ENCODE measurements at places on chromosomes 2 and 18.

- no peak for DNase-seq
Measured at GRCh38 chr2:48934807-48935206, 179.3 kb upstream of the LHCGR start.

GRCh38 chr18:52070291-52070756 is 269.7 kb upstream of the DCC start:
- DNase-seq, result no peak

GRCh38 chr2:125364192-125364983 is 1291.6 kb upstream of the GYPC start:
- no peak for DNase-seq

DNA sequence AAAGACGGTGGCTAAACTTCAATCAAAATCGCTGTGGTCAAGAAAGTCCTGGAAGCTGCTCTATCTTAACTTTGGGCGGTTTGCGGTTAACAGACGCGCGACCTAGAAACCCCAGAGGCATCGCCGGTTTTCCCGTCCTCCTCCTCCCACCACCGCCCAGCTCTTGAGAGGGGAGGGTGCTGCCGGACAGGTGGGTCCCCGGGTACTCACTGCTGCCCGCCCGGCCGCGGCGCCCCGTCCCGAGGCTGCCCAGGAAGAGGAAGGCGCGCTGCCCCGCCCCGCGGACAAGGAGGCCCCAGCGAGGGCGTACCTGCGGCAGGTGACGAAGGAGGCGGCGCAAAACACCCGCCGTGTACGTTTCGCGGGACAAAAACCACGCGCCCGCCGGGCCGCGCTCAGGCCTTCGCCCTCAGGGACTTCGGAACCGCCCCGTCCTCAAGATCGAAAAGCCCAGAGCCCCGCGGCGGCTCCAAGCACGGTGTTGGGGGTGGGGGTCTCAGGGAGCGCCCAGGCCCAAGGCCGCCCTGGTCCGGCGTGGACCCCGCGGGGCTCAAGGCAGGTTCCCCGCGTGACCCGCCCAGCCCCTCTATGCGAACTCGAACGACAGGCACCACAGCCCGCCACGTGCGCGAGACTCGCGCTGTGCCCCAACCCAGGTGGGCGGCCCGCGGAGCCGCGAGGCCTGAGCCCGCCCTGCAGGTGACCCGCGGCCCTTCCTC is at the start of gene SH3YL1:
TSS of gene SH3YL1 (minus strand) at position 259 of the 719 bp plus-strand sequence. CDS start at position 211, 48 bp downstream.
- peak; percentile 62 for DNase-seq

DNA sequence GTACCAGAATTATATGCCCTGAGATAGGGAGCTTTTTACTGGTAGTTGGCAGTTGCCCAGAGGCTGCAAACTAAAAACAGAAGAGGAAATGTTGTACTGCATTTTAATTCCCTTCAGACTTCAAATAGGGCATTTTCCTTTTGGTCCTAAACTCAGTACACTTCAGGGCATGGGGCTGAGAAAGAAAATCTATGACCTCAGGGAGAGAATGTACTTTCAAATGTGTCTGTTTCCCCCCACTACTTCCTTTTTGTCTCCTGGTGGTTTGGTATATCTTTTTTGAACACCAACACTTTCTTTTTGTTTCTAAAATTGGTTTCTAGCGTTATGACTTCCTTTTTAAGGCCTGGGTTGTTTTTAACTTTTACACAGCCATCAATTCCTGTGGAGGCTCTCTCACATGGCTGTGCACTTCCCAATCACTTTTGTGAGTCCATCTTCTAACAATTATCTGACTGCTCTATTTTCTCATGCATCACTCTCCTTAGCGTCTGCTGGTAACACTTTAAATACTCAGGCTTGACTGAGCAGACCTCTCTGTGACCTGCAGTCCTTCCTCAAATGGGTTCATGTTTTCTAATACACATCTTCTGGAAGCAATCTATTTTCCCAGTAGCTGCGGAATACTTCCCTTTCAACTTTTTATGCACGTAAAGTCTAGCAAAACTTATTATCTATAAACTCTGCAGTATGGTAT is 596.0 kb downstream of the LRP1B start:
- DNase-seq, result no peak

DNA sequence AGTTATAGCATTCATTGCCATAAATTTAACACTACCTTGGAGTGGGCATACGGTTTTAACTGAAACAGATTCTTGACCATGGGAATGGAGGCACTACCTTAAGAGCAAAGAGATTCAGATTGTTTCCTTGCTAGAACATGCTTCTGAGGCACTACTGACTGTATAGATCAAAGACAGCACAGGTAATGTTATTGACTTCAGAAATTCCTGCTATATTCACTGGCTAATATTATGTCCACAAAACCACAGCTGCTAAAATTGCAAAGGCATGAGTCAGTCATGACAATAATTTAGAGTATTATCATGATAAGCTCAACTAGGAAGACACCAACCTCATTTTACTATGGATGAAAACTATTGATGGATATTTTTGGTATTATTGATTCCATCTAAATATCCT is 39.4 kb downstream of the SLC8A1 start:
- no peak for DNase-seq

DNA sequence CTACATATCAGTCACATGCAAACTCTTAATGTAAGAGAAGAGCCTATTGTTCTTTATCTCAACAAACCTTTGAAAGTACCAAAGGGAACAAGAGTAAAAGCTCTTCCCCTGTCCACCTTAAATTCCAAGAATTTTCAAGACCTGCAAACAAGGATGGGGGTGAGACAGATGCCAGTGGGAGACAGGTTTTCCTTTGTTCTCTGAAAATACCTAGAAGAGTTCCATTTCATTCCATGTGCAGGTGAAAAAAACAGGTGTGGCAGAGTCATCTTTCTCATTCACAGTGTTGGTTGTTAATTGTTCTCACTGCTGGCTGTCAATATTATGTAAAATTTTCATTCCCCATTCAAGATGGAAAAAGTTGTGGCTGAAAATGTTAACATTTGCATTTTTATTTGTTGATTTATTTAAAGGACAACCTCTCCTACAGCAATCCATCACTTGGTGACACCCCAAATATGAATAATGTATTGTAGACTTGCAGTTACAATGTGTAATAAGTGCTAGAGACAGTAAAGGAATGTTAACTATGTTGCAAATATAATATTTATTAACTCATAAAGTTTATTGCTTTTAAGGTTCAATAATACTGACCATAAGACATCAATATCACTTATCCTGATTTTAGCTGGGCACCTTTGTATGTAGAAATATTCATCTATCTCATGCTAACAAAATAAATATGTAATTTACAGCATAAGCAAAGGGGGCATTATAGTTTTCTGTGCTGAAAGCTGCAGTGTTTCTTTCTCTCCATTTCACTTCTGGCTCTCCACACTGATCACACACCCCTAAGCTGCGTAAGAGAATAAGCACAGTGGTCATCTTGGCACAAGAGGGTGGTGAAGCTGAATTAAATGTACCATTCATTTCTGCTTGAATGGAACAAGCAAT is 347.0 kb downstream of the KIAA1328 start:
- DNase-seq, result no peak

DNA sequence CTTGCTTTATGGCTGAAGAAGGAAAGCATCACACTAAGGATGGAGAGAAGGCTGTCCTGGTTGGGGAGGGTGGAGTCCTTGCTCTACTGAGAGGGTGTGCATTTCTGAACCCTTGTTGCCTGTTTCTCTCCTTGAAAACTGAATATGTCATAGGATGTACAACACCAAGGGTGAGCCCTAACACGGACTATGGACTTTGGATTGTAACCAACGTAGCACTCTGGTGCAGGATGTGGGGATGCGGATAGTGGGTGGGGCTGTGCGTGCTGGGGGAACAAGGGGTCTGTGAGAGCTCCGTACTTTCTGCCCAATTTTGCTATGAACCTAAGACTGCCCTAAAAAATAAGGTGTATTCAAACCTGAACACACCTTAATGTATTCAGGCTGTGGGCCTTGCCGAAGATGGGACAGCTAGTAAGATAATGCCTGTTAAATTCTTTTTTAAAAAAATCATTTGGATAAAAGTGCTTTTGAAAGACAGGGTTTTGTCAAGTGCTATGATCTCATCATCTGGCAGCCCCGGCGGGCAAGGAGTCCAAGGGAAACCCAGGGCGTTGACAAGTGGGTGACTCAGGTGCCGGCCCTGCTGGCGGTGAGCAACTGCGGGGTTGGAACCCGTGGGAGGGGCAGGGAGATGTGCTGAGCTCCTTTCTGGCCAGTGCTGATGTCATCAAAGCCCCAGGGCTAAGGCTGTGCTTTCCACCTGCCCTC is 54.0 kb downstream of the GATA6 start:
- DNase-seq, result peak; percentile 54

DNA sequence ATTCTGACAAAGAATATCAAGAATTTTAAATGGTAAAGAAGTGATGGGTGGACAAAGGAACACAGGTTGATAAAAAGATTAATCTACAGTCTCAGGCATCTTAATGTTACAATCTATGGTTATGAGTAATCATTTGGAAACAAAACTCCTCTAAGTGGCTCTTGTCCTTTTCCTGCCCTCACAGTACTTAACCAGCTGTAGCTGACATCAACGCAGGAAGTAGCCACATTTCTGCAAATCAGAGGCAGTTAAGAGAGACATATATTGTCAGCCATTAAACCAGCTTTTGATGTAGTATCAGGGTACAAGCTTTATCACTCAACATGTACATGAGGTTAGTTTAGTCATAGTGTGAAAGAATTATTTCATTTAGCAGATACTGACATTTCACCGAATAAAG is 244.6 kb downstream of the NR4A2 start:
- DNase-seq, result no peak

DNA sequence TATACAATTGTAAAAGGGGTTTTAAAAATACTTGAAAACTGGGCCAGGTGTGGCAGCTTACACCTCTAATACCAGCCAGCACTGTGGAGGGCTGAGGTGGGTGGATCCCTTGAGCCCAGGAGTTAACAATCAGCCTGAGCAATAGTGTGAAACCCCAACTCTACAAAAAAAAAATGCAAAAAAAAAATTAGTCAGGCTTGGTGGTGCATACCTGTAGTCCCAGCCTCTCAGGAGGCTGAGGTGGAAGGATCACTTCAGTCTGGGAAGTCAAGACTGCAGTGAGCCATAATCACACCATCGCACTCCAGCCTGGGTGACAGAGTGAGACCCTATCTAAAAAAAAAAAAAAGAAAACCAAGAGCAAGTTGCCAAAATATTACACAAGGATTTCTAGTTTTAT is 182.7 kb downstream of the UBE2E3 start:
- DNase-seq, result no peak

DNA sequence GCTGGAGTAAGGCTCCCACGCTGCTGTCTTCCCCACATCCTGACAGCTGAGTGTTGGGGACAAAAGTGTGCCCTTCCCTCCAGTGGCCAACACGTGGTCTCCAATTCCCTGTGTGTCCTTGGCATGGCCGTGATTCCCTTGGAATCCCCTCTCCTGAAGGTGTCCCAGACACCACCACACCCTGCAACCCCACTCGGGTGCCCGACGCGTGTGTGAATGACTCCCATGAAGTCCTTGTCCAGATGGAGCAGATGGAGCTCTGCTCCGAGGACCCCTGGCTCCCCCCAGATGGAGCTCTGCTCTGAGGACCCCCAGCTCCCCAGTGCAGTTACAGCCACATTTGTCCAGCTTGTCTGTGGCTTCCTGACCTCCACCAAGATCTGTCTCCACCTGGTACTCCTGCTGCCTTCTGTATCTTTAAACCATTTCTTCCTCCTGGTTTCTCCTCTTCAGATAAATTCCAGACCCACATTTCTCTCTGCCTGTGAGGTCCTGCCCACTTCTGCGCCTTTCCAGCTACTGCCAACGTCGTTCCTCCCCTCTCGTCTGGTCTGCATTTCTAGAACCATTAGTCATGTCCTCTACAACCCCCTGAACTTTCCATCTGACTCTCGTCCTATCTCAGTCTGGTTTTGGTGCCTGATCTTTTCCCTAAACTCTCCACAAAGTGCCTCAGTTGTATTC is 86.8 kb upstream of the PXDN start:
- no peak for DNase-seq

- DNase-seq, result no peak
Measured at GRCh38 chr2:39593439-39594393, 72.0 kb upstream of the TMEM178A start.

- no peak for DNase-seq
Measured at GRCh38 chr2:216015722-216016464, 2.5 kb upstream of the MREG start.

DNA sequence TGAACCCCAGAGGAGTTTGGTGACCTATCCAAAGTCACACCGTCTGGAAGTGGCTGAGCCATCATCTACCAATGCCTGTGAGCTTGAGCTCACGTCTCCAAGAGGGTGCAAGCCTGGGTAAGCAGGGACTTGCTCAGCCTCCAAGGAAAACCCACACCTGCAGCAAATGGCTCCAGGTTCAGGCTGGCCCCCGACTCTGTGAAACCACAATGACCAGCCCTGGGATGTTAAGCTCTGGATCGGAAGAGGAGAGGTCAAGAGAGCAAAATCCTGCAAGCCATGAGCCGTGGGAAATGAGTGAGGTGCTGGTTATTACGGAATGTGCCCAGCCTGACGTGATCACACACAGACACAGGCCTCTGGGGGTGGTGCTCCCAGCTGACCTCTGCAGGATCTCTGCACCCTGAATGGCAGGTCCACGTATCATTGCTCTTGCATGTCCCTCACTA is 94.1 kb upstream of the OTOS start:
- DNase-seq, result peak; percentile 54

GRCh38 chr2:39107724-39108273 is 13.1 kb downstream of the SOS1 start:
- no peak for DNase-seq

- DNase-seq, result no peak
Measured at GRCh38 chr2:40287773-40288172, 164.1 kb downstream of the SLC8A1 start.

- DNase-seq, result no peak
Measured at GRCh38 chr2:186629250-186629996, 39.6 kb downstream of the ITGAV start.

- no peak for DNase-seq
Measured at GRCh38 chr2:207133820-207134519, 31.8 kb downstream of the KLF7 start.

GRCh38 chr2:7725171-7725849 is 808.1 kb downstream of the RNF144A start:
- no peak for DNase-seq

DNA sequence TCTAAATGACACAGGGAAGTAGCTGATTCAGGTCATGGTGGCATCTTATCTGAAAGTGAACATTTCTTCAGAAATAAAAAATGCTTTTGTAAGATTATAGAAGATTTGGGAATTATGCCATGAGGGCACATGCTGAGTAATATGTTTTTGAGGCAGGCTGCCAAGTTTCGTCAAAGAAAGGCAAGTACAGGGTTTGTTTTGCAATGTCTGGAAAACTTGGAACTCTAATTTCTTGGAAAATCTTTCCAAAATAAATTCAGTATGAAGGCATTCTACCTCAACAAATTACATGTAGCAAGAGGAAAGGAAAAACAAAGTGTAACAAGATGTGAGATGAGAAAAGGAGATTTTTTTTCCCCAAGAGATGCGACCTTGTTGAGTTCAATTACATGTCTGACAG is 167.7 kb downstream of the PLCL1 start:
- no peak for DNase-seq

DNA sequence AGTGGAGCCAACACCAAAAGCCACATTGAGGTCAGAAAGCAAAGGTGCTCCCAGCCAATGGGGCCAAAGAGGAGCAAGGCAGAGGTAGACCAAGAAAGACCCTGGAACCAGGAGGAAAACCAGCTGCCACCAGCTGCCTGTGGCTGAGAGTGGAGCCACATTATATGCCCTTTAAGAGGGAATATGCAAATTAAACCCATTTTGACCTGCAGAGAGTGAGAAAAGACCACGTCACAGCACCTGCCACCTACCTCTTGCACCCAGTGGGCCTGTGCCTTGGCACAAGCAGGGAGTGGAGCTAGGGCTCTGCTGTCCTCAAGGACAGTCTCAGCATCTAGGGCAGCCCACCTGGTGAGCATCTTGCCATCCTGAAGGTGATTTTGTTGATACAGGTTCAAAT is 161.3 kb downstream of the MTCL1 start:
- DNase-seq, result no peak
